IPS DF 6.9 (cell line): ENCODE measurements at places on chromosomes 6 and 20.

DNA sequence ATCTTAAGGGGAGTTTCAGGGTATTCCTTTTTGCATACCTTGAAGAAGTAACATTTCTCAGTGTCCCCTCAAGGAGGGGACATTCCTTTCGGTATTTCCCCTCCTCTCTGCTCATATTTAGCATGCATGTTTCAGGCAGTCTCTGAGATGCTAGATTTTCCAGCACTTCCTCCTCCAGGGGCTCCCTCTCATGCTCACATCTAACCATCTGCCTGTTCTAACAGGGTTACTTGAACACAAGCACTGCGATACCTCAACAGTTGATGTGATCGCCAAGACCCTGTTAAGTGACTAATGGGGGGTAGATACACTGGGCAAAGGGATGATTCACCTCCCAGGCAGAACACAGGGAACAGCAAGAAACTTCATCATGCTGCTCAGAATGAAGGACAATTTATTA lies 12.9 kb upstream of the MCM3 start:
- DNase-seq, result no peak

- DNase-seq, result no peak
These were observed 33.2 kb upstream of the NCOA3 start for GRCh38 chr20:47468290-47469050.

- DNase-seq, result no peak
These were observed 340 bp upstream of the VARS2 start for GRCh38 chr6:30913721-30914075.

GRCh38 chr6:146892283-146892612 lies 293.5 kb downstream of the ADGB start:
- DNase-seq, result no peak

DNA sequence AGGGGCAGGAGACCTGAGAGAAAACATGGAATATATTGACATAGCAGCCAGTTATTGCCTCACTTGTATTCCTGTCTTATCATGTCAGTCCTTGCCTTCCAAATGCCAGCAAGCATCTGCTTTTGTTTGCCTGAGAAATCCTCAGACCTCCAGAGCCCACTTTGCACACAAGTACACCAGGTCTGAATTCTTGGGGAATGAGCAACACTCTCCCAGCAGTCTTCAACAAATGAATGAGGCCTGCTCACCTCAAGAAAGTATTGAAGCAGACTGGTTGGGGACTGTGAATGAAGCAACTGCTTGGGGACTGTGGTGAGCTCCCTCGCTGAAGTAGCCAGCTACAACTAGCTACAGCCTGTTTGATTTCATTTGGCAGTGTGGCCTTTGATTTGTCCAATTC lies 172.8 kb upstream of the SPTLC3 start:
- DNase-seq, result no peak

- no peak for DNase-seq
These were observed 234.8 kb upstream of the TENT5A start for GRCh38 chr6:81987293-81987692.

GRCh38 chr6:141701732-141702131 lies 431.0 kb upstream of the GJE1 start:
- no peak for DNase-seq

DNA sequence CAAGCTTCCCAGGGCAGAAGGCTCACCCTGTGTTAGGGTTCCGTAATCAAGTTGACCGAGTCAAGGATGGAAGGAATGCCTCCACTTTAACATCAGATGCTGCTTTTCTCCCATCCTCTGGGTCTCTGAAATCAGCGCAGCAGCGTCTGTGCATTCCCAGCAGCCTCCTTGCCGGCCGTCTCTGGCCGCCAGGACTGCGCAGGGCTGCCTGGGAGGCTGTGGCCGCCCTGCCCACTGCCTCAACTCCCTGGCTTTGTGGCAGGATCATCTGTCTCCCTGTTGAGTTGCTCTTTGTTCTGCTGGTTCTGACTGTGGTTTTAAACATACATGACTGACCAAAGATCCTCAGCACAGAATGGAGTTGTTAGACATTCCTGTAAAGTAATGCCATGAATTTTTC lies 56.5 kb downstream of the DLL1 start:
- DNase-seq, result no peak

DNA sequence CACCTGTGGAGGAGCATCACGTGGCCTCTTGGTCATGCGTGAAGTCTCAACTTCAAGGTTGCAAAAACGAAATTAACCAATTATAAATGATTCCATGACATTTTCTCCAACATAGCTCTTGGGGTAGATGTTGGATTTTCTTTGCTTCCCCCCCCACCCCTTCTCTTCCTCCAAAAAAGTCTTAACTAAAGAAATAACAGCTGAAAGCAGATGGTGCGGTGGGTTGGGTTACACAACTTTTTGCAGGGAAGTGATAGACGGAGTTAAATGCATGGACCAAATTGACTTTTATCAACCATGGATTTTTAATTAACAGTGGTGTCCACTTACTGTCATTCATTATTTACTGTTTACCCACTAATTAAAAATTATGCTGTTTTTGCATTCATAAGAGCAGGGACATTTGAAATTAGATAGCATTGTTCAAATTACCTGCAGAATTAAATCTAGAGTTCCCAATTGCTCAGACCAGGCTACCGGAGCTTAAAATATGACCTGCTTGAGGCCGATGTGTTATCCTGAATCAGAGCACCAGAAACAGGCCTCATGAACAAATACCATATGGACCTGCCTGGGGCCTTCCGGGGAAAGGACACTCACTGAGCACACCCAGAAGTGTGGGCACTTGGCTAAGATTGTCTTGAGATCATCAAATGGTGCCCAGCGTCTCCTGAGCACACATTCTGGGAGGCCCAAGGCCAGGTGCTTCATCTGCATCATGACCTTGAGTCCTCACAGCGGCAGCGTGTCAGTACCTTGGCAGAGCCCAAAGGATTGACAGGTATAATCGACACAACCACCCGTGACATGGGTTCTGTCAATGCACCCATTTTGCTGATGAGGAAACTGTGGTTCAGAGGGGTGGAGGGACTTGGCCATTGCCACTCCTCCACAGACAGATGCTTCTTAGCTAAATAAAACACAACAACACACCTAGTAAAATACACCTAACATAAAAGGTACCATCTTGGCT lies 41.5 kb downstream of the APCDD1L start:
- no peak for DNase-seq

GRCh38 chr20:53929974-53930650 lies 140.3 kb downstream of the BCAS1 start:
- DNase-seq, result no peak

- DNase-seq, result no peak
These were observed 87.0 kb downstream of the SERAC1 start for GRCh38 chr6:158080849-158081656.

GRCh38 chr20:37474386-37474785 lies 46.7 kb upstream of the NNAT start:
- DNase-seq, result no peak

- peak; percentile 25 for DNase-seq
These were observed 70.2 kb upstream of the BEND3 start for GRCh38 chr6:107185391-107185970.

DNA sequence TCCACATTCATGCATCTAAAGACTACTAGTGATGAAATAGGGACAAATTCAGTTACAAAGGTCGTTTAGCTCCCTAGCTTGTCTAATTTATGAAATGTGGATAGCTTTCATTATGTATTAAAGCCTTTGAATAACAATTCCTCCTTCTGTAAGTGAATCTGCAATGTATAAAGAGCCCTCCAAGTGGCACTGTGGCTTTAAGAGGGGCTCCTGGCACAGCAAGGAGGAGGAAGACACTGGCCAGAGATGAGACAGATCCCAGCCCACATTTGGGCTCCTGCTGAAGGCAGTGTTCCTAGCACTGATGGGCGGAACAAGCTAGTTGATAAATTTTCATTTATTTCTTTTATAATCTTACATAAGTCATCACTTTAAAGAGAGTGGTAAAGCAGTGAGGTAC lies 17.6 kb upstream of the FUCA2 start:
- DNase-seq, result no peak

GRCh38 chr20:10076126-10077080 lies 41.6 kb downstream of the ANKEF1 start:
- no peak for DNase-seq

DNA sequence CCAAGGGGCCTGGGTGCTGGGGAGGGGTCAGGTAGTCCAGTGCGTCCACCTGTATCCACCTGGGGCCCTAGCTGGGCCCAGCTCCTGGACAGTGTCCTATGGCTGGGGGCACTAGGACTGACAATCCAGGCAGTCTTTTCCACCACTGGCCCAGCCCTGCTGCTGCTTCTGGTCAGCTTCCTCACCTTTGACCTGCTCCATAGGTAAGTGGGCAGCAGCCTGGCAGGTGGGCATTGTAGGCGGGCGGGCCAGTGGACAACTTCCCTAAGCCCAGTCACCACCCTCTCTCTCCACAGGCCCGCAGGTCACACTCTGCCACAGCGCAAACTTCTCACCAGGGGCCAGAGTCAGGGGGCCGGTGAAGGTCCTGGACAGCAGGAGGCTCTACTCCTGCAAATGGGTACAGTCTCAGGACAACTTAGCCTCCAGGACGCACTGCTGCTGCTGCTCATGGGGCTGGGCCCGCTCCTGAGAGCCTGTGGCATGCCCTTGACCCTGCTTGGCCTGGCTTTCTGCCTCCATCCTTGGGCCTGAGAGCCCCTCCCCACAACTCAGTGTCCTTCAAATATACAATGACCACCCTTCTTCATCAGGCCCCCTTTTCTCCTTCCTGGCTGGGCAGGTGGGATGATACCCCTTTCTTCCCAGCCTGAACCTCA lies 584 bp downstream of the C20orf141 start:
- DNase-seq, result no peak

GRCh38 chr6:96997788-96998187 lies 73.3 kb downstream of the KLHL32 start:
- DNase-seq, result no peak

GRCh38 chr6:8352335-8352965 lies 82.9 kb downstream of the SLC35B3 start:
- DNase-seq, result no peak

- DNase-seq, result no peak
These were observed 64.9 kb upstream of the SULF2 start for GRCh38 chr20:47850146-47850545.

GRCh38 chr6:91132461-91132860 lies 545.6 kb upstream of the MAP3K7 start:
- DNase-seq, result no peak

- DNase-seq, result no peak
These were observed 722.2 kb upstream of the CHD6 start for GRCh38 chr20:42340368-42340767.

DNA sequence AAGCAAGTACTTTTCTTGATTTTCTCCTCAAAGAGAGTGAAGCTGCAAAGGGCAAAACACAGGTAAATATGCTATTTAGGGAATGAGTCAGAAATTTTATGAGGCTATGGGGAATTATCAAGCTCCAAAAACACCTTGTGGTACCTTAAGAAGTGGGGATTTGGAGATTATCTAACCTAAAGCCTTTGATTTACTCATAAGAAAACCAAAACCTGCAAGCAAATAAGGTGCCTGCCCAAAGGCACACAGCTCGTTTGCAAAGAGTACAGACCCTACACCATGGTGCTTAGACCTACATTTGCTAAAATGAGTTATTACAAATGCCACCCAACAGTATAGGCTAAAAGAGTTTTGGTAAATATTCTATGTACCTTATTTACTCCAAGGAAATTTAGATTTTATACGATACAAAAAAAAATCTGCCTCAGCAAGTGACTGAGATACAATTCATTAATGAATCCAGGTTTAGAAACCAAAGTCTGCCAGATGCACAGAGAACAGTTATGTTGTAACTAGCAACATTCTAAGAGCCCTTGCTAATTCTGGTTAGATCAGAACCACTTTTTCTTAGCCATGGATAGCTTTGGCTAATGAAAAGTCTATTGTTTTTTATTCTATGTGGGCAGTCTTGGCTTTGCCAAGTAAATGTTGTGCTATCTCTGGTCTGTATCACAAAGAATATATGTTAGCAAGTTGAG lies 101.5 kb downstream of the KHDC1L start:
- no peak for DNase-seq

DNA sequence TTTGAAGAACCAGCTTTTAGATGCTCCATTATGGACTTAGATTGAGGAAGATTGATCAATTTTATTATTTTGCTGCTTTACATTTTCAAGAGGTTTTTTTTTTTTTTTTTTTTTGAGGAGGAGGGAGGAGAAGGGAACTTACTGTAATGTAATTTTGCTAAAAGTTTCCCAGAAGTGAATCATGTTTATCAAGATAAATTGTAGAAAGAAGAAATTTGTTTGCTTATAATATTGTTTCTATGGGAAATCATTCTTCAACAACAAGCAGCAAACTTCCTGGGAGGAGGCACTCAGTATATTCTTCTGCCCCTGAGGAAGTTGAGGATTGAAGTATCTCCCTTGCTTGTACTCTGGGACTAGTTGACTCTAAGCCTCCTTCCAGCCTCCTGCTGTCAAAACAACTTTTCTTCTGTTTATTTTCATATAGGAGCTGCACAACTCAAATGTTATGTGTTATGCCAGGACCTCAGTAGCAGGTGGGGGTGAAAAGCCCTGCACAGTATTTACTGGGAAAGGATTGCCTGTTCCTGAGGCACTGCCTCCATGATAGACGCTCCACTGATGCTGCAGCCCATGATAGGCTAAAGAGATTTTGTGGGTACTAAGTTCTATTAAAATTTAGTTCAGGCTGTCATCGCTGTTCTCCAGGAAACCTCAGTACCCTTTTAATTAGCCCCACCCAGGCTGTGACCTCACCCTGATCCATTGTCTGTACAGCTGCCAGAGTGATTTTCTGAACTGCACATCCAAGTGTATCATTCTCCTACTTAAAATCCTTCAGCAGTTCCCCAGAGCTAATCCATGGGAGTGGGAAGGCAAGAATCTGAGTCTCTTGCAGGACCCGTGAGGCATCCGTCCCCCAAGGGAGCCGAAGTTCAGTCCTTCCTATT lies 51.9 kb downstream of the CARMIL1 start:
- no peak for DNase-seq

DNA sequence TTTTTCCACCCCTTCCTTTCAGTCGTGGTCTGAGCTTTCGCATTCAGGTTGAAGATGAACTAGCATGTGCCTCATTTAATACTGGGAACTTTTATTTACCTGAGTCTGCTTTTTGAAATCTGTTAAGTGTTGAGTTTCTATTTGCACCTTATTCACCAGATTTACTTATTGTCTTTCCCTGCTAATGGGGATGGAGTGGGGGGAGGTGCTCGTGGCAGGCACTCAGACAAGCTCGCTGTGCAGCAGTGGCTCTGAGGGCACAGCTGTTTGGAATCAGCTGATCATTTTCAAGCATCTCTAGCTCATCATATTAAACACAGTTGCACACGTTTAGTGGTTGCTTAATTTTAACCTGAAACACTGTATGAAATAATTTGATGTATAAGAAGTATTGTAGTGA lies 35.6 kb downstream of the UTRN start:
- no peak for DNase-seq

- DNase-seq, result no peak
These were observed 246.1 kb downstream of the BMP7 start for GRCh38 chr20:57020364-57020763.

DNA sequence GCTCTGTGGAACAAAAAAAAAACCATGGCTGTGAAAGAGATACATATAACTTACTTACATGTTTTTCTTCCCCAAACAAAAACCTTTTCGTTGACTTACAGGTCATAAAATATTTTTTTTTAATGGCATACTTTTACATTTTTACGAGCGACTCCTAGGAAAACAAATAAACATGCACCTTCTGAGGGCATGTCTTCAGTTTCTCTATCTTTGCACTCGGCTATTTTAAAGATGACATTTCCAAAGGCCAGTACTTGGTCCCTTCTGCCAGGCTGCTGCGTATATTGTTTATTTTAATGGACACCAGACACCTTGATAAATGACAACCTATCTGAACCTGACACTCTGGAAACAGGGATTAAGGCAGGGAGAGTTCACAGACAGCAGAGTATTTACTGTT lies 49.4 kb downstream of the PIGU start:
- DNase-seq, result no peak
